ENCODE measurements at places on chromosomes 16 and 17.
A peak's percentile ranks its signal among the peaks of the same experiment; 100 is the strongest.

- no peak for DNase-seq
Measured at GRCh38 chr16:26993511-26993910, 73.2 kb upstream of the C16orf82 start.

DNA sequence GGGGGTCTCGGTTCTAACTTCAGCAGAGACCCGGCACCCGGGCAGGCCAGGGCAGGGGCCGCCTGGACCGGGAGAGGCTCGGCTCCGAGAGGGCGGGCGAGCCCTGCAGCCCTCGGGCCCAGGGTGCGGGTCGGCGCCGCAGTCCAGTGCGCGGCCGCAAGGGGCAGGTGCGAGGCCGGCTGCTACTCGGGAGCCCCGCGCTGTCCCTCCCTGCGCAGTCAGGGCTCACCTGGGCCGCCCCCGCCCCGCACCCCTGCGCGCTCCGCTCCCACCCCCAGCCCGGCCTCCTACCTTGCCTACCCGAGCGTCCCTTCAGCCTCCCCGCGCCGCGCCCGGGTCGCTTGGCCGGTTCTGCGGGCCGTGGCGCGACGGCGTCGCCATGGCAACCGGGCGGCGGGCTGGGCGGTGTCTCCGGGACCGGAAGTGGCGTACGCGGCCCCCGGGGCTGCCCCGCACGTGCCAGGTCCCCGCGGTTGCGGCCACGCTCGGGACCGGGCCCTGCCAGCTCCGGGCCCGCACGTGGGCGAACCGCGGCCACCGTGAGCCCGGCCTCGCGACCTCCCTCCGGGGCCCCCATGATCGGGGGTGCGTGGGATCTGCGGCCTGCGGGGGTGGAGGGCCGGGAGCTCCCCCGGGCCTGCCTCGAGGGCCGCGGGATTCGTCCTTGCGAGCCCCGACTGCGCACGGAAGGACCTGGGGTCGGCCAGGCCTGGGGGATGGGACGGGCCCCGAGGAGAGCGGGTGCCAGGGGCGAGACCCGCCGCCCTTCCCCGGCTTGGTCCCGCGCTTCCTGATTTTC is at the start of gene CYB561:
CYB561 (minus strand) TSS at position 353 of the 799 bp plus-strand sequence. CDS start 8,759 bp downstream, outside the sequence.
- peak; percentile 41 for DNase-seq

DNA sequence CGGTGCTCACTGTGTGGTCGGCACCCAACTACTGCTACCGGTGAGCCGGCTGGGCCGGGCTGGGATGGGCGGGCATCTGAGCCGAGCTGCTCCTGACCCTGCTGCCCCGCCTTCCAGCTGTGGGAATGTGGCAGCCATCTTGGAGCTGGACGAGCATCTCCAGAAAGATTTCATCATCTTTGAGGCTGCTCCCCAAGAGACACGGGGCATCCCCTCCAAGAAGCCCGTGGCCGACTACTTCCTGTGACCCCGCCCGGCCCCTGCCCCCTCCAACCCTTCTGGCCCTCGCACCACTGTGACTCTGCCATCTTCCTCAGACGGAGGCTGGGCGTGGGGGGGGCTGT is 6.9 kb downstream of the TBX6 start:
- no peak for DNase-seq

GRCh38 chr16:82081264-82081663 is 46.2 kb downstream of the HSD17B2 start:
- DNase-seq = no peak

DNA sequence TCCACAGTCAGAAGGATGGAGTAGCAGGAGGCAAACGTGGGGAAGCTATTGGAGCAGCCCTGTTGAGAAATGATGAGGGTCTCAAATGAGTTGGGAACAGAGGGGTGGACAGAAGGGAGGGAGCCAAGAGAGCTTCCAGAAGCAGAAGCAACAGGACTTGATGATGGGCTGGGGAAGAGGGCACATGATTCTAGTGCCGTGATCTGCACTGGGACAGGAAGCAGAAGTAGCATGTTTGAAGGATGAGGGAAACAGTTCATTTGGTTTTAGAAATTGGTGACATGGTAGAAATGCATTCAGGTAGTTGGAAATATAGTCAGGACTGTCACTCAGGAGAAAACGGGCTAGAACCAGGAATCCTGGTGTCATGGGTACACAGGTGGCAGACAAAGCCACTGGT is 19.4 kb downstream of the EMP2 start:
- no peak for DNase-seq

GRCh38 chr17:36923814-36924221 is 13.5 kb upstream of the LHX1 start:
- DNase-seq = no peak

GRCh38 chr16:77158293-77158692 is 32.7 kb upstream of the MON1B start:
- no peak for DNase-seq

- no peak for DNase-seq
Measured at GRCh38 chr16:10210944-10211343, 28.7 kb upstream of the GRIN2A start.

GRCh38 chr17:51590071-51590656 is 329.8 kb downstream of the UTP18 start:
- DNase-seq = no peak

- no peak for DNase-seq
Measured at GRCh38 chr16:66930189-66930588, 4.0 kb downstream of the CIAO2B start.

GRCh38 chr17:49187301-49187700 is 23.1 kb downstream of the GNGT2 start:
- no peak for DNase-seq

DNA sequence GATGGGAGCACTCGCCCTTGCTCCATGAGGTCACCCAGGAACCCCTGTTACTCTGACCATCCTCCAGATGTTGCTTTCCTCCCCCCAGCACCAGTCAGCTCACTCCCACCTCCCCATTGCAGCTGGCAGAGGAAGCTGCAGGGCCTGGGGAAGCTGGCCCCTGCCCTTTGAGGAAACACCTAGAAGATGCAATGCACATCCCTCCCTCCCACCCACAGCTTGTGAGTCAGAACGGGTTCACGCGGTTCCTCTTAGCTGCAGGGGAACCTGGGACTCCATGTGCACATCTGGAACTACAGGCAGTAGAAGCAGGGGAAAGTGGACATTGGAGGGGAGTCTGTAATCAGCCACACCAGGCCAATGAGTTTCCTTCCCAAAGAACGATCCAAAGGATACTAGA is 96.9 kb downstream of the KATNIP start:
- DNase-seq = no peak
